ENCODE measurements at places on chromosomes 7 and 10.

GRCh38 chr10:8616166-8616565 lies 561.7 kb downstream of the GATA3 start:
- no peak for DNase-seq

DNA sequence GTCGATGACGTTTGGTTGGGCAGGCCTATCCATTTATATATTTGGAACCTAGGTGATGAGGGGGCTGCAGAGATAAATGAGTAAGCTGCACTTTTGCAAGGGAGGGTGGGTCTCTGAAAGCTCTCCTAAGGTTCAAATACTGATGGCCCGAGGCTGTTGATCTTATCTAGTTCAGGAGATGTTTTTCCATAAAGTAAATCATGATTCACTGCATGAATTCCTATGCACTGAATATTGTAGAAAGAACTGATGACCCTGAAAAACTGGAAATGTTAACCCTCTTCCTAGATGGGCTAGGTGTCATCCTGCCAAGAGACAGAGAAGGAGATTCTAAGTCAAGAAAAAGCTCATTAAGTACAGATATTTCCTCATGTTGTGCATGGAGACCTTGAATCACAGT lies 459.9 kb downstream of the PLXNA4 start:
- no peak for DNase-seq

- DNase-seq = no peak
These were observed 112.6 kb downstream of the RNF32 start for GRCh38 chr7:156753229-156753560.

DNA sequence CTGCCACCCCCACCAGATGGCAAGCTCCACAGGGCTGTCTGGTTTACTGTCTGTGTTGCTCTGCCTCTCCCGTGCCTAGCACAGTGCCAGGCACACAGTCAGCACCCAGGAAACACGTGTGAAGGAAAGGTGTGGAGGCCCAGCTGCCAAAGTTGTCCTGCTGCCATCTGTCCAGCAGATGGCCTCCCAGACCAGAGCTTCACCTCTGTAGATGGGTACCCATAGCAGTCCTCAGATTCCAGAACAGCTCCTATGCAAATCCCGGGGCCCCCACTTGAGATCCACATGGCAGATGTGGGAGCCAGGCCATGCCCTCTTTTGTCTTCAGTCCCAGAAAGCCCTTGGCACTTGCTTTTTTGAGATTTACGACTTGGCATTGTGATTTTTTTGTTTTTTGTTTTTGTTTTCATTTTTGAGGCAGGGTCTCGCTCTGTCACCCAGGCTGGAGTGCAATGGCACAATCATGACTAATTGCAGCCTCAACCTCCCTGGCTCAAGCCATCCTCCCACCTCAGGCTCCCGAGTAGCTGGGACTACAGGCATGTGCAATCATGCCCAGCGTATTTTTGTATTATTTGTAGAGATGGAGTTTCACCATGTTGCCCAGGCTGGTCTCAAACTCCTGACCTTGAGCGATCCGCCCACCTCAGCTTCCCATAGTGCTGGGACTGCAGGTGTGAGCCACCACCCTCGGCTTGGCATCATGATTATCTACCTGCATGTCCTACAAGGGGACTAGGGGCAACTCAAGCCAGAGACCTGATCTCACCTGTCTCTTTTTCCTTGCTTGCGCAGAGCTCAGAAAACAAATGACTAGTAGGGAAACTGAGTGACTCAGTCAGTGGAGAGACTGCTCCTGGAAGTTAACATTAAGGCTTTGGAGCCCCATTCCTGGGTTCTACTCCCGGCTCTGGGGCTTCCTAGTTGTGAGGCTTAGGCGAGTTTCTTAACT lies 16.9 kb upstream of the PALD1 start:
- DNase-seq = peak; percentile 33

- no peak for DNase-seq
These were observed 415.5 kb upstream of the COBL start for GRCh38 chr7:51732116-51732515.

DNA sequence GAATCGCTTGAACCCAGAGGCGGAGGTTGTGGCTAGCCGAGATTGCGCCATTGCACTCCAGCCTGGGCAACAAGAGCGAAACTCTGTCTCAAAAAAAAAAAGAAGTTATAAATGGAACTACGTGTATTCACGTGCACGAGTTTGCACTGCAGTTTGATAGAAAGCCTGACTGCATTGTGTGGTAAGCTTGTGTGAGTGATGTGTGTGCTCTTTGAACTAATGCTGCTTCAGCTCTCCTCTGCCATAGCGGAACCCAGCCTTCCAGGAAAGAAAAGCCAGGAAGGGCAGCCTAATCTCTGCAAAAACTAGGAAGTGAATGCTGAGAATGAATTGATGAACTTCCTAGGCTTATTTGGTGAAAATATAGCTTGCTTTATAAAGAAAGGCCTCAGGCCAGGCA lies 15.6 kb upstream of the MKRN1 start:
- DNase-seq = no peak

GRCh38 chr10:88831709-88832108 lies 19.9 kb downstream of the ANKRD22 start:
- DNase-seq = peak; percentile 77

DNA sequence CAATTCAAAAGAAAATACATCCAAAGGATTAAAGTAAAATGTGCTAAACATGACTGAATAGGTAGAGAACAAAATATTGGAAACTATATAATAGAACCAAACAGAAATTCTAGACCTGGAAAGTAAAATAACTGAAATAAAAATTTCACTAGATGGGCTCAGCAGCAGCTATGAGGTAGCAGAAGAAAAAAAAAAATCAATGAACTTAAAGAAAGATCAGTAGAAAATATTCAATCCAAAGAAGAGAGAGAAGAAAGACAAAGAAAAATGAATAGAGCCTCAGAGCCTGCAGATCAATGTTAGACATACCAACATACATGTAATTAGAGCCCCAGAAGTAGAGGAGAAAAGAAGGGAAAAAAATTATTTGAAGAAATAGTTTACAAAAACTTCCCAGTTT lies 129.6 kb upstream of the RNF32 start:
- no peak for DNase-seq

- no peak for DNase-seq
These were observed 159.0 kb downstream of the SFMBT2 start for GRCh38 chr10:7251696-7252465.

DNA sequence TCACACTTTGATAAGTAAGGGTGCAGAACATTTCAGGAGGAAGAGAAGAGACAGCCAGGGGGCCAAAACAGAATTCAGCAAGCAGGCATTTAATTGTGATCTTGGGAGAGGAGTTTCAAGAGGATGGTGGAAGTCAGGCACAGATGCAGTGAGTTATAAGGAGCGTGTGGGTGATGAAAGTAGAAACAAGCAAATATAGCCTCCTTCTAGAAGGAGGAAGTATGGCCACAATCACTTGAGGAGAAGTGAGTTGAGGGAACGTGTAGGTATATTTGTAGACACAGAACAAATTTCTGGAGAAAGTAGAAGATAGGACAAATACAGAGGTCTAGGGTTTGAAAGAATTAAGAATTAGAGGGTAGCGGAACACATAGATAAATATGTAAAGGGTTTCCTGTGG lies 165.8 kb downstream of the CACNB2 start:
- DNase-seq = no peak

DNA sequence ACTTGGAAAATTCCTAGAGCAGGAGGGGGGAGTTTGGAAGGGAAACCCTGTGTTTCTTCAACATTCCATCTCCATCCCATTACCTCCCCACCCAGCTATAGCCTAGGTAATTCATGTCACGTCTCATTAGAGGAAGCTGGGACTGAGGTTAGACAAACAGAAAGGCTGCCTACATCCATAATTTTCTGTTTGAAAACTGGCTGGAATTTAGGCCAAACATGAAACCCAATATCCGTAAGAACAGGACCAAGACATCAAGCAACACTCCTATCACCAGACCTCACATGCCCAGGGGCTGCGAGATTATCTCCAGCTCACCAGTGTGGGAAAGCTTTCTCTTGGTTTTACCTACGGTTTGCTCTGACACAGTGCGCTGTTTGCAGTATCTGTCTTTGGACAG lies 316.3 kb downstream of the FRMD4A start:
- DNase-seq = no peak

GRCh38 chr7:7820409-7820808 lies 102.0 kb upstream of the RPA3 start:
- DNase-seq = no peak

GRCh38 chr7:47188653-47189315 lies 393.1 kb downstream of the TNS3 start:
- DNase-seq = no peak

- no peak for DNase-seq
These were observed 349.3 kb upstream of the VWC2 start for GRCh38 chr7:49424109-49424508.

GRCh38 chr7:83306502-83306901 lies 143.8 kb upstream of the PCLO start:
- no peak for DNase-seq

DNA sequence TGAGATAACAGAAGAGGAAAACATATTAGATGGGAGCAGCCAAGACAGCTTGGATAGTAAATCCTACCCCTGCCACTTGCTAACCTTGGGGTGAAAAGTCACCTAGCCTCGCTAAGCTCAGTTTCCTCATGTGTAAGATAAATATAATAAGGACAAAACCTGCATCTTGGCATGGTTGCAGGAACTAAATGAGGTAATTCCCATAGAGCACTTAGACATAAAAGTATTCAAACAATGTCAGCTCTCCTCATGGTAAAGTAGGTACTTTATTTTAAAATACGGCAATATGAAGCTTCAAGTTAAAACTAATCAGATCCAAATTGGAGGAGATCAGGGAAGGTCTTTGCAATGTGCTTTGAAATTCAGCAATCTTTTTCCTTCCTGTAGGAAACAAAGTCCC lies 113.1 kb downstream of the USP6NL start:
- no peak for DNase-seq

GRCh38 chr10:104452977-104453376 lies 99.3 kb downstream of the CFAP58 start:
- no peak for DNase-seq

GRCh38 chr7:115499956-115500355 lies 530.6 kb downstream of the TFEC start:
- no peak for DNase-seq

DNA sequence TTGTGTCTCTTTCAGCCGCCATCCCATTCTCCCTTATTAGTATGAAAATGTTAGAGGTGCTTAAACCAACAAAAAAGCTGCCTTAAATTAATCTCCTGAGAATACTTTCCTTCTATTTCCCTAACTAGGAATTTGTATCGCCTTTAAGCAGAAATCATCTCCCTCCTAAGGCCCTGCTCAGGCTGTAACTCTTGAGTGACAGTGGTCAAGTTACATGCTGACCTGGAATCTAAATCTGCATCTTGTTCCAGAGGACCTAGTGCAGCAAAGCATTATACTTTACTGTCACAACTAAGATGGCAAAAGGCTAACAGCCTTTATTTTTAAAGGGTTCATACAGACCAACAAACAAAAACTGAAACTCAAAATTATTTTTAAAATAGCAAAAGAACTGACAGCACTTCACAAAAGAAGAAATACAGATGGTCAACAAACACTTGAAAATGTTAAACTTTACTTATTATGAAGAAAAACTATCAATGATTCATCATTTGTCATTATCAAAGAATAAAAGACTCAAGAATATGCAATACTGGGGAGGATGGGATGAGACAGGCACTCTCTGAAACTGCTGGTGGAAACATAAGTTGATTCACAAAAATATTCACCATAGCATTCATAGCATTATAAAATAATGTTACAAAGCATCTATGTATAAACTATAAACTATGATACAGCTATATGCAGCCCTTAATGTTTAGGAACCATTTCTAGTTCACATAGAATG lies 11.0 kb downstream of the CYREN start:
- DNase-seq = no peak

Measured in CD4-positive, alpha-beta T cell treated with Interleukin-4 for 4 hours (primary cell).